T-cell (primary cell): ENCODE measurements at places on chromosomes 12 and 14.

- DNase-seq = no peak
Observed at GRCh38 chr12:25716842-25717241, 163.8 kb upstream of the LMNTD1 start.

DNA sequence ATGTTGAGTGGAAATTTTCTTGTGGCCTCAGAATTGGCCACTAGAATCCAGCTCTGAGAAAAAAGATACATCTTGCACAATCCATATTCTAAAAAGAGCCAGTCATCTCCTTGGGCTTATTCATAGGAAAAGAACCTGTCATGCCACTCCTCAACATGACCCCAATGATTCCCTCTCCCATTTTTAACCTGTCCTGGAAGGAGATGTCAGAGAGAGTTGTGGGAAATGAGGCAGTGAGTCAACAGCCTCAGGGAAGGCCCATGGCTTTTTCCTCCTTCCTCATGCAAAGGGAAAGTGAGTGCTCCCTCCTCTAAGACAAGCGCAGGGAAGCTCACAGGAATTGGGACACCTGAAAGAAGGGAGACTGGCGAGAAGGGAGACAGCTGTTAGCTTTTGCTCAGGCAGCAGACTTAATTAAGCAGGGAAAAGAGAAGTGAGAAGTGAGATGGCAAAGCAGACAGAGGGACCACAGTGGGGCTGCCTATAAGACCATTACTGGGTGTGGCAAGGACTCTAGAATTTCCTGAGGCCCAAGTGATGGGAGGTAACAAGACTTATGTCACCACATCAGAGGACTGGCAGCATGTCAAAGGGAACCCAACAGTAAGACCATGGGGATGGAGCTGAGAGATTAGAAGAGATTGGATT, 10.2 kb upstream of the DHRS7 start:
- DNase-seq = no peak

GRCh38 chr12:1435456-1435855, 158.9 kb downstream of the FBXL14 start:
- no peak for DNase-seq

DNA sequence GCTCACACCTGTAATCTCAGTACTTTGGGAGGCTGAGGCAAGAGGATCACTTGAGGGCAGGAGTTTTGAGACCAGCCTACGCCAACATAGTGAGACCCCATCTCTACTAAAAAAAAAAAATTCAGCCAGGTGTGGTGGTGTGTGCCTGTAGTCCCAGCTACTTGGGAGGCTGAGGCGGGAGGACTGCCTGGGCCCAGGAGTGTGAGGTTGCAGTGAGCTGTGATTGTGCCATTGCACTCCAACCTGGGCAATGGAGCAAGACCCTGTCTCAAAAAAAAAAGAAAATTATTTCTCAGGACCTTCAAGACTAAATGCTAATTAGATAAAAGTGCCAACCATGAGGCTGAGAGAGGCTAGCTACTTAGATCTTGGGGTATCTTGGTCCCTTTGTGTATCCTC, 23.5 kb downstream of the OTUB2 start:
- DNase-seq = no peak

DNA sequence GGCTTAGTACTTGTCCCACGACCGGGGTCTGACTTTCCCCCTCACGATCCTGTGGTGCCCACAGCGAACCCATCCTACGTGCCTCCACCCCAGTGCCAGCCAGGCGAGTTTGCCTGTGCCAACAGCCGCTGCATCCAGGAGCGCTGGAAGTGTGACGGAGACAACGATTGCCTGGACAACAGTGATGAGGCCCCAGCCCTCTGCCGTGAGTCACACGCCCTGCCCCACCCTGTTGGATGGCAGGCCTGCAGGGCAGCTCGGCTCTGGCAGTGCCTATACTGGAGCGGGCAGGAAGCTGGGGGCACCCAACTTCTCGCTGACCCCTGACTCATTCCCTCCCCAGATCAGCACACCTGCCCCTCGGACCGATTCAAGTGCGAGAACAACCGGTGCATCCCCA, 18.3 kb upstream of the LRP1-AS start:
- no peak for DNase-seq

GRCh38 chr14:42541535-42542001, 934.9 kb downstream of the LRFN5 start:
- no peak for DNase-seq

- DNase-seq = no peak
Observed at GRCh38 chr12:12877153-12877768, 14.1 kb upstream of the GPRC5A start.

DNA sequence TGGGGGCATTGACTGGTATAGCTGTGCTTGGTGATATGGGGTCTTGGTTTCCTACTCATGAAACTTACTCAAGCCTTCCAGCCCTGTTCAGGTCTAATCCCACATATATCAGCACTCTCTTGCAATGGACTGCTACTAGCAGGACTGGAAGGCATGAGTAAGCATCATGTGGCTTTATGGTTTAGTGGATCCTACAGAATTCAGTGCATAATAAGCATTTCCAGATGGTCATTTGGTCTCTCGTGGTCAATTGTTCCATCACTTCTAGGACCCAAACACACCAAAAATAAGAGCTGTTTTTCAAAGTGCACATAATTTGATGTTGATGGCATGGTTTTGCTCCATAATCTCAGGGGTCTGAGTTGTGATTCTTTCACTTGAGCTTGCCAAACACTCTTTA, 114.4 kb downstream of the LMNTD1 start:
- no peak for DNase-seq

DNA sequence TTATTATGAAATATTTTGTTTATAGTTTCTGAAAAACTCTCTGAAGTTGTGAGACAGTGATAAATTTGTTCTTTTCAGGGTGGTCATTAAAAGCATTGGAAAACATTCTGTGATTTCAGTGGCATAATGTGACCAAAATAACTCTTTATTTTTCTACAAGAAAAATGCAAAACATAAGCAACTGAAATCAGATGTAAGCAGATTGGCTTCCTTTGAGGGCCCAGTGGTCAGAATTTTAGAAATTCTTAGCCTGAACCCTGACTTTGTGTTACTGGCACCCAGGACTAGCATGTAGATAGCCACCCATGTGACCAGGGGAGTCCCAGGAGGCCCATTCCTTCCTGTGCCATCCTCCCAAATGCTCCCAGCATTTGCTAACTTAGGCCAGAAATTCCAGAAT, 145.6 kb upstream of the SLC38A2 start:
- DNase-seq = no peak

- peak; percentile 21 for DNase-seq
Observed at GRCh38 chr12:8482571-8483061, 26.9 kb downstream of the CLEC6A start.

GRCh38 chr12:131458048-131458374, 252.9 kb upstream of the SFSWAP start:
- DNase-seq = no peak

GRCh38 chr14:68501614-68502052, 291.2 kb downstream of the ZFP36L1 start:
- no peak for DNase-seq

DNA sequence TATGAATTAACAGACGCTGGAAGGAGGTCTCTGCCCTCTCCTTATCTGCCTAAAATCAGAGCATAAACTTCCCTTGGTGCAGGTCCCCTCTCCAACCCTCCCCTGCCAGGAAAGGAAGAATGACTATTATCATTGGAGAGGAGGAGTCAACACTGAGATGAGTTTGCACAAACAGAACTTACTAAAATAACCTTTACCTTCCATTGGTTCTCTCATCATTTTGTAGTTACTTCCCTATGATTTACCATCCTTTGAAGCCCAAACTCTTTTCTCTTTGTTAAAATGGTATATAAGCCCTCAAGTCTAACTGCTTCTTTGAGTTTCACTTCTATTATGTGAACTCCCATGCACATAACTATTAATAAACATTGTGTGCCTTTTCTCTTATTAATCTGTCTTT, 64.2 kb upstream of the EEA1 start:
- DNase-seq = no peak

GRCh38 chr12:105699209-105699608, 368.7 kb downstream of the C12orf75 start:
- DNase-seq = no peak

DNA sequence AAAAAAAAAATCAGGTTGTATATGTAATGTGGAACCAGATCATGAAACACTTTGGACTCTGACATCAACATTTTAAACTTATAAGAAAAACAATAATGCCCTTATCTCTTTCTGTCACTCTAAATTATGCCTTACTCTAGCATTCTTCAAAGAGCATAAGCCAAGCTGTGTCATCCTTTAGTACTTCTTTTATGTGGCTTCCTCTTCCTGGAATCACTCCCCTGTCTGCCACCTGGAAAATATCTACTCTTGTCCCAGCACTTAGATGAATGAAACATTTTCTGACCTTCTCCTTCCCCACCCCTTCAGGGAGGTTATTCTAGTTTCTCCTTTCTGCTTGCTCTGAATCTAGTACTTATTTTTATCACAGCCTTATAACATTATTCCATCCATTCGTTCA, 101.2 kb downstream of the CNTN1 start:
- no peak for DNase-seq

DNA sequence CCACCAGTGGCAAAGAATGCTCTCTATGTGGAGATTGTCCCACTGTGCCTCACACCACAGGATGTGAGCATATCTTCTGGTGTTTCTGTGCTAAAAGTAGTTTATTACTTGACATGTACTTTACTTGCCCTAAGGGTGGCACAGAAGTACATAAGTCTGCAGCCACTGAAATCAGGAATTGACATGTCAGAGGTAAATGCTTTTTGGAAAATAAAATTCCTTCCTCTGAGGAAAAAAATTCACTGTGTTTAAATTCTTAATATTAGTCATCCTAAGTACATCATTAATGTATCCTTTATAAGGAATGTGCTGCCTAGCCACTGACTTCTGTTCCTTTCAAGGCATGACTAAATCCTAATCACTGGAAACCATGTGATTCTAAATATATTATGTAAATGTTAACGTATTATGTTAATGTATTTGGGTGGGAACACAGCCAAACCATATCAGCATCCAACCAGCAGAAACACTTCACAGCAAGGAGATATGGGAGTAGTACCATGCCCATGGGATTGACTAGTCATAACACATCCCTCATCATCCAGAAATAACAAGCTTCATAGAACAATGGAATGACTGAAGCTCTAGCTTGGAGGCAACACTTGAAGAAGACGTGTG, 239.7 kb upstream of the PPFIA2 start:
- DNase-seq = no peak

- no peak for DNase-seq
Observed at GRCh38 chr12:124844411-124845397, 19.0 kb downstream of the SCARB1 start.

DNA sequence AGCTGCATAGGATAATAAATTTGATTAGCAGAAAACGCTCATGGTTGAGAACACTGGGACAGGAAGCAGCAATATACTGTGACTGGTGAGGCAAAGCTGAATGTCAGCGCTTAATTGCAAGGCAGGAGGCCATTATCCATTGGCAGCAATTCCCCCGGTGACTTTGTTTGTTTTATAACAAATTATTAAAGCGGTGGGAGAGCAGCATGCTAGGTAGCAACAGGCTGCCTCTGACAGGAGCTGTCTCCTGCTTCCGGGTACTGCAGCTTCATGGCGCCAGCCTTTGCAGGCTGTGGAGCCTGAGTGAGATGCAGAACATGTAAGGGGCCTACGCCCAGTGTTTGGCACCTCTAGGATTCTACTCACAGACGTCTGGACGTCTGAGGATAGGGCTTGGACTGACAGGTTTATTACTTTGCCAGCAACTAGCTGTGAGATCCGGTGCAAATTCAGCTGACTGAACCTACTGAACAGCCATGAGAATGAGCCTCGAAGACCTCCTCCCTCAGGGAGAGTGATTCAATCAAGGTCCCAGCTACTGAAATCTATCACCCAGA, 82.1 kb upstream of the SSTR1 start:
- no peak for DNase-seq

DNA sequence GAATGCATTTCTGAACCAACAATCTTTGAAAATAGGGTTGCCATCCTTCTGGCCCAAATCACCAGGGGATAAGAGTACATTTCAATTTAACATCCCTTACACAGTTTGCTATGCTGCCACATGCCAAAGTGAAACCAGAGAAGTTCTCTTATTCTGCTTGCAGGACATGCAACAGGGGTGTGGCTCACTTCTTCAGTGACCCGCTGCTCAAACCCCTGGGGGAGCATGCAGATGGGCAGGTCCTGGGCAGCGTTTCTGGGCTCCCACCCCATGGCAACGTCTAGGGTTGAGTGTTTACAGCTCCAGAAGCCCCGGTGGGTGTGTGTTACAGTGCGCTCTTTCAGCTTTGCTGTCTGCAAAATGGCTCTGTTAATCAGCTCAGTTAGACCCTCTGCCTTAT, 1306.3 kb upstream of the TMEM132C start:
- no peak for DNase-seq

- no peak for DNase-seq
Observed at GRCh38 chr12:67390273-67390672, 121.1 kb downstream of the CAND1 start.

- no peak for DNase-seq
Observed at GRCh38 chr14:28382444-28383190, 384.0 kb upstream of the FOXG1 start.

DNA sequence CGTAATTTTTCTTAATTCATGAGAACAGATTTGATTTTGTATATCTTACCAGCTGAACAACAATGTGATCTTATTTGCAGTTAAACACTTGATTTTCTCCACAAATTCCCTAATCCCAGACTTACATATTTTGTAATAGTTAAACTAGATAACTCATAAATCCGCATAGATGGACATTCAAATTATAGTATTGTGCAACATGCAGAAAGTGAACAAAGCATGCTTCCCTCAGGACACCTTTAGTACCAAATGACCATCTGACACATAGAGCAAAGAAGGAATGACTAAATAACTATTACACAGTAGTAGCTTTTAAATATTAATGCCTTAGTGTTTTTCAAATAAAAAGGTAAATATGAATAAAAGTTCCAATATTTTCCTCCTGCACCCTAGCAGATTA, 88.9 kb downstream of the PAWR start:
- no peak for DNase-seq

DNA sequence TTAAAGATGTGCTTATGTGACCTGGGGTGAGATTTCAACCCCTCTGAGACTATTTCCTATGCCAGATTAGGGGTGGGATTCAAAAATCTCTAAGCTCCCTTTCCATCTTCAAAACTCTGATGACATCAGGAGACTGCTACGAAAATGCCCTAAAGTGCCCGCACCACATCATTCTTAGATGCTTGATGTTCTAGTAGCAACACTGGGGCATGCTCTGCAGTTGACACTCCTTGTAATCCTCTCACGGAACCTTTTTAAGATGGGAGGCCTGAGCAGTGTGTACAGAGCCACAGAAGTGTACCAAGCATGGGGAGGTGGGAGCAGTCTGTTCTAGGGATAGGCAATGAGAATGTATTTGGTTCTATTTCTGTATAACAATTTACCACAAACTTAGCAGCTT, 12.2 kb downstream of the FOS start:
- no peak for DNase-seq

GRCh38 chr12:128033473-128033872, 233.5 kb upstream of the TMEM132C start:
- DNase-seq = no peak

- DNase-seq = no peak
Observed at GRCh38 chr12:49491823-49492222, 47.0 kb upstream of the KCNH3 start.
